ENCODE measurements at places on chromosomes 16 and 17.
A peak's percentile ranks its signal among the peaks of the same experiment; 100 is the strongest.

GRCh38 chr17:15262291-15263205 is 2.6 kb downstream of the PMP22 start:
- DNase-seq = no peak

DNA sequence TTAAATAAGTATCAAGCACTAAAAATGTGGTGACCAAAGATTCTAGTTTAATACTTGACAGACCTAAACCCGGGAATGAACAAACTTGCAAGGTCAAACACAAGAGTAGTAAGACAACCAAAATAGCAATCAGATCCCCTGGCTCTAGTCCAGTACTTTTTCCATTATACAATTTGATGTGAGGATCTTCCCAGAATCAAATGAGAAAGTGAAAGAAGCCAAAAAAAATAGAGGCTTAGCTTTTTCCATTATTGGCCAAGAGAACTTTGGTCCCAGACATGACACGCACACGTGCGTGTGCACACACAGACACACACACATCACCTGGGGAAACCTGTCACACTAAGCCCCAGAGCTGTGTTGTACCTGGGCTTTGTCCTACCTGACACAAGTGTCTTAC is 300.6 kb upstream of the CDH5 start:
- no peak for DNase-seq

GRCh38 chr16:23302045-23302956 is at the start of gene SCNN1B:
Gene SCNN1B, plus strand, starts transcription at chr16:23302302. Its CDS starts 46,298 bp downstream, at chr16:23348600.
- DNase-seq = no peak

DNA sequence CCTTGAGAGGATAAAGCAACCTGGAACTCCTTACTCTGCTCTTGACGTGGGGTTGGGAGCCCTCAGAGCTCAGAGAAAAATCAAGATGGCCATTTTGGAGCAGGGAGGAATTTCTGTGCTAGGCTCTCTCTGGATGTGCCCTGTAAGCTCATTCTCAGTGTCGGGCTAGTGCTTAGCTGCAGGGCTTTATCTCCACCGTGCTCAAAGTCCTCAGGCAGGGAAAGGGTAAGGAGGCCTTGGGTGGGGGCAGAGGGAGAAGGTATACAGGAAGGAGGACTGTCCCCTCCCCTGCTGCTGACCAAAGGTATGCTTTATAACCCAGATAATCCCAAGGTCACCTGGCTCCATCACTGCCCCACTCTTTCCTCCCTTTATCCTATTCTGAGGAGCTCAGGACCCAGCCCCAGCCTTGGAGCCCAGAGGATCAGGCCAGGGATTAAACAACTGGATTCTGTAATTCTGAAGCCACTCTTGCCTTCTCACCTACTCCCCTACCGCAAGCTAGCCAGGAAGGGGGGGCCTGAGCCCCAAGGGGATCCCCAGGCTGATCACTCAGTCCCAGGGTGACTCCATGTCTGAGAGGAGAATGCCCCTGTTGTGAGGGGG is 1.1 kb downstream of the DHRS11 start:
- DNase-seq = no peak

DNA sequence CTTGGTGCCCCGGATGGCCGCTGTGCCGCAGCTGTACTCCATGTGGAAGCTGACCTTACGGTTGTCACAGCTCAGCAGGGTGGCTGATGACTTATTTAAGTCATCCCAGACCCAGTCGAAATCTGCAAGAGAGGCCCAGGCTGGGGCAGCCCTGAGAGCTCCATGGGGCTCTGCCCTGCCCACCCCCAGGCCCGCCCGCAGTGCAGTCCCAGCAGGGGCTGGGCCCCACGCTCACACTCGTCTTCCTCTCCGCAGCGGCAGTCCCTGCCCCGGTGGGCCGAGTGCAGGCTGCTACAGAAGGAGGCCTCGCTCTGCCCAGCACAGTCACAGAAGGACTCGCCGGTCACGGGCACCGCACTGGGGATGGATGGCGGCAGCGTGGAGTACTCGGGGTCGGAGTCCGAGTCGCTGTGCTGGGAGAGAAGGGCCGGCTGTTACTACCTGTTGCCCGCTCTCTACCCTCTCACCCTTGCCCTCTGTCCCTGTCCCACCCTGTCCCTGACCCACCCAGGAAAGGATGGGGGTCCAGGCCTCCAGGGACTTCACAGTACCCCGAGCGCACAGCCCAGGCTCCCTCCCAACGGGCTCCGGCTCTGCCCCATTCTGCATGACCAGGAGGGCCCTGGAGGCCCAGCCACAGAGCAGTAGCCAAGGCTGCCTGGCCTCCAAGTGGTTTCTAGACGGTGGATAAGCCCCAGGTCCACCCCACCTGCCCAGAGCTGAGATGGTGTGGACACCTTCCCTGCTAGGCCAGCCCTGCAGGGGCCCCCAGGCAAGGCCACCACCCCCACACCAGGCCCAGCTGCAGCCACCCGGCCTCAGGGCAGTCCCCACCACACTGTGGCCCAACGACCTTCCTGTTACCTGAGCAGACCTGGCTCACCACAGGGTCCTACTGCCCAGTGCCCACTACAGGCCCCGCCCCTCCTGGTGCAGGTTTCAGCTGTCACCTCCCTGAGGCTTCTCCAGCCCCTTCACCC is 3.9 kb downstream of the SPSB3 start:
- no peak for DNase-seq

- DNase-seq = no peak
These were observed 82.8 kb downstream of the TBC1D16 start for GRCh38 chr17:79952901-79953300.

- no peak for DNase-seq
These were observed 65.9 kb downstream of the PCTP start for GRCh38 chr17:55816532-55817396.

DNA sequence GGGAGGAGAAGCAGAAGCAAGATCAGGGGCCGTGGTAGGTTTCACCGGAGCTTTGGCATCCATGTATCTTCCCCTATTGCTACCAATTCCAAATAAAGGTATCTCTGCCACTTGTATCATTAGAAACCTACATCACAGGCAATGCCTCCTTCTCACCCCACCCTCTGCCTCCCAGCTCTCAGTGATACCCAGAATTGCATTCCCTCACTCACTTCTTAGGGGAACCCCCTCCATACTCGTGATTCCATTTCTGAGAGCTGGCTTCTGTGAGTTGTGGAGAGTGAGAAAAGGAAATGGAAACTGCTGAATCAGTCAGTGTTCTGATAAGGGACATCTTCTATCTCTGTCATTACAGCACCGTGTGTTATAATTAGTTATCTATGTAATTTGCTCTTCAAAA is 2.3 kb upstream of the CCL3 start:
- no peak for DNase-seq

DNA sequence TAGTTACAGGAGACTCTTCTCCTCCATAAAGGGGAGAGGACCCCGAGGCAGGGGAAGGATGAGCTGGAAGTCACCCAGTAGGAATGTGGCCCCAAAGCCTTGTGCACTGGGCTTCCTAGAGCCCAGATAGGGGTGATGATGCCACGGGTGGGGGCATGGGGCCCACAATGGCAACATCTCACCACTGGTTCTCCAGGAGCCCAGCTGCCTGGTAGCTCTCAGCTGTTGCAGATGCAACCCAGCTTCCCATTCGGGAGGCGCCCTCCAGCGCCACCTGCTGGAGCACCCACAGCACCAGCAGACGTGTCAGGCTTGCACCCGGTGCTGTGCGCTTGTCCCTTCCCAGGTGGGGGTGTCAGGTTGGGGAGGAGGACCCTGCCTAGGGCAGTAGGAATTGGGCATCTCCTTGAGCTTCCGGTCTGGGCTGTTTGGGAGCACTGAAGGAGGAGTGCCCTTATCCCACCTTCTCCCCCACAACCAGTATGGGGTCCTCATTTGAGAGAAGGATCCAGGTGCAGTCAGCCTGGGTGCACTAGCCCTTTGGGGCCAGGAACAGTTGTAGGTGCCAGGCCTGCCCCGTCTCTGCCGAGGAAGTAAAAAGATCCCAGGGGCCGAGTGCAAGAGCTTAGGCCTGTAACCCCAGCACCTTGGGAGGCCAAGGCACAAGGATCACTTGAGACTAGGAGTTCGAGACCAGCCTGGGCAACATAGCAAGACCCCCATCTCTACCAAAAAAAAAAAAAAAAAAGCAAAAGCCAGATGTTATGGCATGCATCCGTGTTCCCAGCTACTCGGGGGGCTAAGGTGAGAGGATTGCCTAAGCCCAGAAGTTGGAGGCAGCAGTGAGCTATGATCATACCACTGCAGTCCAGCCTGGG is 14.4 kb downstream of the CDIPT start:
- peak; percentile 77 for DNase-seq

DNA sequence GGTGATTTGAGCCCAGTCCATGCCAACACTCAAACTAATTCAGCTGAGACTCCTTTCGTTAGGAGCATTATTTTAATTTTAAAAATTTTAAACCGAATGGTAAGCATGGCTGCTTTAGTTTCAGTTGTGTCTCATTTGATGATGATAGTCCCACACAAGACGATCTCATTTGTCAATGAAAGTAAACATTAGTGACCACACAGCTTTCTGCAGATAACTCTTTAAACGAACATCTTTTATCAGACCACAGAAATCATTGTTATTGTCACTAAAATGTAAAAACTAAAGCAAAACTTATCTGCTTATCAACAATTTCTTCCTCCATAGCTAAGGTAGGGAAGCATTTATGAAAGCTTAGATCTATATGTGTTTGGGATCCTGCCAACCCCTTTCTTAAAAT is 382.2 kb downstream of the ZFHX3 start:
- no peak for DNase-seq

DNA sequence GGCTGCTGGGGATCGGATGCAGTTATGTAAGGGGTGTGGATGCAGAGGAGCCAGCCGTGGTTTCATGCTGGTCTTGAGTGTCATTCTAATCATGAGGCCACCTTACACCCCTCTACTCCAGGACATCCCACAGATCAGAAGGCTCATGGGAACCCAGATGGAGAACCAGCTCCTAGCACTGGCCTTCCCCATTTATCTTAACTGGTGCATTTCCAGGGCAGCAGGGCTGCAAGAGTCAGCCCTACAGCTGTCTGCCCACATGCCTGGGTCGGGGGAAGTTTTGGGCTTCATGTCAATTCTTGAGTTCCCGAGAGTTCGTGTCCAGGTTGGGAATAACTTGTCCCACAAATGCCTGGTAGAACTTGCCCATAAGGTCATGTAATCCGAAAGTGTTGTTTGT is 29.1 kb downstream of the RPTOR start:
- no peak for DNase-seq

GRCh38 chr17:58703137-58703915 is 10.9 kb downstream of the RAD51C start:
- no peak for DNase-seq

DNA sequence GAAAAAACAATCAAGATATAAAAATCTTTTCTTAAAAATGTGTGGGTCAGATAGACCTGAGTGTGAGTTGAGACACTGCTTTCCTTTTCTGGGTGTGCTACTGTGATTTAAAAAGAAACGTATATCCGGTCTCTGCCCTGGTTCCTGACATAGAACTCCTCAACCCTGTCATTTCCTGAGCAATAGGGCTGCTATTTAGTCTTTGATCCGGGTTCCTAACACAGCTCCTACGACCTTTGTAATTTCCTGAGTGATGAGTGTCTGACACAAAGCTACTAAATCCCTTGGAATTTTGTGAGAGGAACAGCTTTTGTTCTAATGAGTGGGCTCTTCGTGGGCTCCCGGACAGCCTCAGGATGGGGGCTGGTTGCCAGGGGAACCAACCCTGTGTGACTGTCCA is 93.9 kb upstream of the FA2H start:
- DNase-seq = no peak

GRCh38 chr16:72277749-72278148 is 105.8 kb upstream of the PMFBP1 start:
- DNase-seq = no peak

- DNase-seq = no peak
These were observed 13.4 kb downstream of the USP43 start for GRCh38 chr17:9658593-9659211.
